ENCODE measurements at places on chromosomes 3 and 15.

DNA sequence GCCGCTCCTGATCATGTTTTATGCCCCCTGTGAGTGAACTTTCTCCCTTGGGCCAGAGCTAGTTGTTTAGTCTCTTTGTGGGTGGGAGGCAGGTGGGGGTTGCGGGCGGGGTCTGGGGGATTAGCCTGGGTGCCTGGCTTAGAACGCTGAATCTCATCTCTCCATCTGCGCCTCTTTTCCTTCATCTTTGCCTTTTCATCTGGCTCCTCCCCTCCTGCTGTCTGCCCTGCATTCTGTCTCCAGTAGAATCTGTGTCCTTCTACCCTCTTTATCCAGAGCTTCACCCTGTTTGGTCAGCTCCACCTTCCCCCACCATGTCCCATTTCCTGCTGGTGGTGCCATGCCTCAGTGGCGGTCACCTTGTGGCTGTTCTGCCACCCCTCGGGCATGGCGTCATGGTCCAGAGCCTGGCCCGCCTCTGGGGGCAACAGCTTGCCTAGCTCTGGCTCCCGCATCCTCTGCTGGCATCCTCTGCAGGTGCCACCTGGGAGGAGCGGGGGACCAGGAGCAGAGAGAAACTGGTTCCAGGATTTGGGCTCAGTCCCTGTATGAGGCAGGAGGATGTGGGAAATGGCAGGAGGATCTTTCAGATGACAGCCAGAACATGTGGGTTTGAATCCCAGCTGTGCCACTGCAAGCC lies 44.3 kb downstream of the PDIA5 start:
- H3K27me3 ChIP-seq = no peaks in the 10 kb centered on the region
- peaks cover 60% of the 10 kb centered on the region for H3K36me3 ChIP-seq
- H3K4me3 ChIP-seq = no peak overlapping the region
- DNase-seq = no peak
- peaks cover under 1% of the 10 kb centered on the region for H3K4me1 ChIP-seq

DNA sequence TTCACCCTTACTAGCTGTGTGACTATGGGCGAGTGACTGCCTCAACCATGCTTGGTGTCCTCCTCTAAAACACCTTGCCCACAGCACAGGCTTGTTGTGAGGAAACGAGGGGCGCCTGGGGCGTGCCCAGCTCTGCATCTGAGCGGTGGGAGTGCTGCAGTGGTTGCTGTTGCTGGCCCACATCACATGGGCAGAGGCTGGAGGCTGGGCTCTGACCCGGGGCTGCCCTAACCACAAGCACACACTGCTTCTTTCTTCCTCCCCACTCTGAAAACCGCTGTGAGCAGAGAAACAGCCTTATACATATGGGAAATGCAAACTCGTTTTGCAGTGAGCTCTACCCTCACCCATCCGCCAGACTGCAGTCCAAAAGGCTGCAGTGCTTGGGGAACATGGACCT lies 74.8 kb upstream of the RPL32 start:
- H3K27ac ChIP-seq = no peak overlapping the region
- H3K4me1 ChIP-seq = no peaks in the 10 kb centered on the region
- DNase-seq = no peak
- no peaks in the 10 kb centered on the region for H3K27me3 ChIP-seq

DNA sequence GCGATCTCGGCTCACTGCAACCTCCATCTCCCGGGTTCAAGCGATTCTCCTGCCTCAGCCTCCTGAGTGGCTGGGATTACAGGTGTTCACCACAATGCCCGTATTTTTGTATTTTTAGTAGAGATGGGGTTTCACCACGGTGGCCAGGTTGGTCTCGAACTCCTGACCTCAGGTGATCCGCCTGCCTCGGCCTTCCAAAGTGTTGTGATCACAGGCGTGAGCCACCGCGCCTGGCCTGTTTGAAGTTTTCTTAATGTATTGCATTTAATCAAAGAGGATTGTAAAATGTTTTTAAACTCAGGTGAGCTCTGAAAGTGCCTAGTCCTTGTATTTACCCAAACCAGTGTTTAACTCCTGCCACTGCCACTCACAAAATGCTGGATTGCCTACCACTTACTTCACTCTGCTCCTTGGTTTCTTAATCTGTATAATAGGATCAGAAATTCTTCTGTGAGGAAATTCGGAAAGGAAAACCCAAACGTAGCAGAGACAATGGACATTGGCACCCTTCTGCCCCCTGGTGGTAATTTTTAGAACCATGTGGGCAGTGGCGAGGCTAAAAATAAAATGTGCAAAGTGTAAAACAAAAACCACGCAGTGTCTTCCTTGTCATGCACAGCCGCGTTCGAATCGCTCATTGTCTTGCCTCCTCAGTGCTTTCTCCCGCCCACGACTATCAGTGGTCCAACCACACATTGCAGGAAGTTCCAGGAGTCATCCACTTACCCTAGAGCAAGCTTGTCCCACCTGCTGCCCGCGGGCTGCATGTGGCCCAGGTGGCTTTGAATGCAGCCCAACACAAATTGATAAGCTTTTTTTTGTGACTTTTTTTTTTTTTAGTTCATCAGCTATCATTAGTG lies 27.3 kb downstream of the CEP19 start:
- H3K36me3 ChIP-seq = no peaks in the 10 kb centered on the region
- no peak overlapping the region for H3K27ac ChIP-seq
- no peak overlapping the region for H3K4me3 ChIP-seq
- DNase-seq = peak; percentile 79
- H3K27me3 ChIP-seq = no peaks in the 10 kb centered on the region
- no peaks in the 10 kb centered on the region for H3K4me1 ChIP-seq

- no peaks in the 10 kb centered on the region for H3K27me3 ChIP-seq
- peaks cover 3% of the 10 kb centered on the region for H3K4me1 ChIP-seq
- H3K36me3 ChIP-seq = no peaks in the 10 kb centered on the region
These were observed 6.3 kb downstream of the TSEN2 start for GRCh38 chr3:12490547-12490946.

DNA sequence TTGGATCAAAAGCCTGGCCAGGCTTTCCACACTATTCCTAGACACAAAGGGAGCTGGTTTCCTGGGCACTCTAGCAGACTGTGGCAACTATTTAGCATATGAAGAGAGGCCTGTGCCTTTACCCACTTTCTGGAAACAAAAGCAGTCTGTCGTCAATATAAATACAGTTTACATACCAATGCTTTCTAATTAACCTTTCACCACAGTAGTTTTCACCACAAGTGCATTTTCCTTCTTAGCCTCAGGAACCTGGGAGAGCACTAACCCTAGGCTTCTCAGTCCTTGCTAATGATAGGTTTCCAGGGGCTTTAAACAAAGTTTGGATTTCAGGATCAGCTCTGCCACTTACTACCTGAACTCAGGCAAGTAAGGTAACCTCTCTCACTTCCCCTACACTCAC lies 499.1 kb downstream of the MAGI1 start:
- no peaks in the 10 kb centered on the region for H3K36me3 ChIP-seq
- no peaks in the 10 kb centered on the region for H3K27me3 ChIP-seq
- no peak for DNase-seq
- H3K4me1 ChIP-seq = peaks cover 6% of the 10 kb centered on the region

GRCh38 chr3:195863121-195864061 lies 45.0 kb downstream of the TNK2 start:
- no peak overlapping the region for H3K4me3 ChIP-seq
- H3K4me1 ChIP-seq = peaks cover 5% of the 10 kb centered on the region
- H3K27ac ChIP-seq = no peak overlapping the region
- peaks cover 31% of the 10 kb centered on the region for H3K36me3 ChIP-seq
